Naive thymus-derived CD4-positive, alpha-beta T cell (primary cell): ENCODE measurements at places on chromosomes 6 and 20. TPM values are rescaled to one million over a fixed set of nuclear protein-coding genes. Genes with fewer than 3 reads are reported as not detected.

DNA sequence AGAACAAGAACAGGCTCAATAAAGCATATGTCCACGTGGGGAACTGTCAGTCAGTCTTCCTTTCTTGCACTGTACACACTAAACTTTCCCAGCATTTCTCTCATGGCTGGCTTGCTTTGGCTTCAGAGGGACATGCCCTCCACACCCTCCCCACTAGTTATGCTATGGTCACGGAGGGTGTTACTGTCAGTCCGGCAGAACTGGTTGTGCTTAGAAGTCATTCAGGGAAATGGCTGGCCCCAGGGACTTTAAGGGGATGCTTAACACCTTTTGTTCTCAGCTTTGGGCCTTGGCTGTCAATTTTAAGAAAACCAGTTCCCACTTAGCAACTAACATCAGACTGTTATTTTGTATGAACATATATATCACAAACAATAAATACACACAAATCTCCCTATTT lies 55.1 kb downstream of the ELOVL5 start:
- no peaks in the 10 kb centered on the region for H3K36me3 ChIP-seq
- no peak for DNase-seq
- H3K4me1 ChIP-seq = peaks cover 38% of the 10 kb centered on the region
- no peaks in the 10 kb centered on the region for H3K27me3 ChIP-seq

GRCh38 chr6:7154341-7155139 lies 46.8 kb downstream of the RREB1 start:
- DNase-seq = no peak
- H3K36me3 ChIP-seq = no peaks in the 10 kb centered on the region
- no peaks in the 10 kb centered on the region for H3K27me3 ChIP-seq
- no peak overlapping the region for H3K4me3 ChIP-seq
- H3K27ac ChIP-seq = peak overlapping the region; percentile 35
- peaks cover 33% of the 10 kb centered on the region for H3K4me1 ChIP-seq

DNA sequence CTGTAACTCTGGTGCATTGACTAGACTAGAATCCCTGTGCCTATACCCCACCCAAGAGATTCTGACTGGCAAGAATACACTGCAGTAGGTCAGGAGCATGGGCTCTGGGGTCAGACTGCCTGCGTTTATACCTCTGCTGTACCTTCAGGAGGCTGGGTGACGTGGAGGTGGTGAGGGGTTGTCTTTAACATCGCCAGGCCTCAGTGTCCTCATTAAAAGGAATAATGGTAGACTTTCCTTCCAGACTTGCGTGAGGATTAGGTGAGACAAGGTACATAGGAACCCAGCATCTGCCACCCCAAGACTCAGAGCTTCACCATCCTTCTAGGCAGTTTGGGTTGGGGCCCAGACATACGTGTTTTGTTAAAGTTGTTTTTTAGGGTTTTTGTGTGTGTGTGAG lies 44.3 kb downstream of the TM9SF4 start:
- peaks cover 73% of the 10 kb centered on the region for H3K36me3 ChIP-seq
- H3K27me3 ChIP-seq = no peaks in the 10 kb centered on the region
- no peak overlapping the region for H3K27ac ChIP-seq
- H3K4me1 ChIP-seq = no peaks in the 10 kb centered on the region

DNA sequence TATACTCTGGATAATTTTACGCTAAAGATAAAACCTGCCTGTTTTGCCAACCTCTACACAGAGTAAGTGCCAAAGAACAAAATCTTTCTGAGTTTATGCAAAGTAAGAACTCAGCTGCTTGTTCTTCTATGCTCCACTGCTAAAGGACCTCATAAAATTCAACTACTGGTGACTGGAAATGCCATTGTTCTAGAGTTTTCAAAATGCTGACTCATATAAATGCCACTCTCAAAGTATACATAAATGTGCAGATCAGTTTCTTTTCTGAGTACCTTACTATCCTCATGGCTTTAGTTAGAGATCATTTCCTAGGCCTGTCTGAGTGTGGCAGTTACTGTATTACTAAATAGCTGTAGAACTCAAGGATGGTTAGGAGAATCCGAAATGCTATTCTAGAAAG lies 45.6 kb downstream of the LYRM4 start:
- no peak overlapping the region for H3K27ac ChIP-seq
- H3K4me1 ChIP-seq = no peaks in the 10 kb centered on the region
- H3K4me3 ChIP-seq = no peak overlapping the region
- H3K36me3 ChIP-seq = no peaks in the 10 kb centered on the region

- H3K4me1 ChIP-seq = no peaks in the 10 kb centered on the region
- DNase-seq = peak; percentile 32
- no peaks in the 10 kb centered on the region for H3K27me3 ChIP-seq
- no peak within 1 kb of the TSS for H3K4me3 ChIP-seq
These were observed at the start of gene PTK7 for GRCh38 chr6:43075670-43076463. TSS of gene PTK7 (plus strand) at chr6:43076314. CDS start at chr6:43076489, 175 bp downstream.

UNC93A gene
- total RNA-seq = not detected

- H3K36me3 ChIP-seq = no peaks in the 10 kb centered on the region
- no peak overlapping the region for H3K27ac ChIP-seq
- no peaks in the 10 kb centered on the region for H3K27me3 ChIP-seq
- no peak for DNase-seq
- no peak overlapping the region for H3K4me3 ChIP-seq
These were observed 111.5 kb downstream of the SESN1 start for GRCh38 chr6:108983151-108983550.

DNA sequence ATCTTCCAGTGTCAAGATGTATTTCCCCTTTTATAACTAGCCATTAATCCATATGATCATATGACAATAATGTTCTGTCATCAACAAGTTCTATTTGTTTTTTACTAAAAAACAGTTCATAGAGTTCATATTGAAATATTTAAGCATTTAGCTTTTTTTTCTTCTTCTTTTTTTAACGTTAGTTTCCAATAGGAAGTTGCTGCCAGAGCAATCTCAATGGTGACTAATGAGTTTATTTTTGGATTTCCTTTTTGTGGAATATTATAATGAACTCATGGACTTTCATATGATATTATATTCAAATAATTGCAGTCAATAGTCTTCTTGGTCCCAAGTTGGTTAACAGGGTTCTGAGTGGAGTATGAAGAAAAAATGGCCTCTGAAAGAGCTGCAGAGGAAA lies 343.3 kb downstream of the BCKDHB start:
- H3K27me3 ChIP-seq = no peaks in the 10 kb centered on the region
- H3K4me1 ChIP-seq = no peaks in the 10 kb centered on the region
- no peak for DNase-seq
- no peaks in the 10 kb centered on the region for H3K36me3 ChIP-seq
- H3K4me3 ChIP-seq = no peak overlapping the region

HDGFL1 gene
- total RNA-seq = not detected

DNA sequence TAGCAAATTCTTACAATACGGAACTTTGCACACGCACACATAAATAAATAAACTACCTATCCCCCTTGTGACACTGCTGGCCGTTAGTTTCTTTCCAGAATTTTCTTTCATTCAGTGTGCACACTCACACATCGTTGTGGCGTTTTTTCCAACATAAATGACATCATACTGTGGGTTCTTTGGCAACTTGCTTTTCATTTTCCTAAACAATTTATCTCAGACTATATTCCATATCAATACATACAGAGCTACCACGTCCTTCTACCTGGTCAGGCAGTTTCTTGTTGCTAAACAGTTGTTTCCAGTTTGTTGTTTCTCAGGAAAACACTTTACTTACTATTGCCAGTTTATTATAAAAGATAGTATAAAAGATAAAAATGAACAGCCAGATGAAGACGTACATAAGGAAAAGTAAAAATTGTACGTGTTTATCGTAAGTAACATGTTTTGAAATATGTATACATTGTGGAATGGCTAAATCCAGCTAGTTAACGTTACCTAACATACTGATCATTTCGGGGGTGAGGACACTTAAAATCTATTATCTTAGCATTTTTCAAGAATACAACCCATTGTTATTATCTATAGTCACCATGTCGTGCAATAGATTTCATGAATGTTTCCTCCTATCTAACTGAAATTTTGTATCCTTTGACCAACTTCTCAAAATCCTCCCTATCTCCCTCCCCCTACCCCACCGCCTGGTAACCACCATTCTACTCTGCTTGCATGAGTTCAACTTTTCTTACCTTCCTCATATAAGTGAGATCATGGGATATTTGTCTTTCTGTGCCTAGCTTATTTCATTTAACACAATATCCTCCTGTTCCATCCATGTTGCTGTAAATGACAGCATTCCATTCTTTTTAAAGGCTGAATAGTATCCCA lies 1.2 kb upstream of the TP53RK start:
- peak overlapping the region; percentile 90 for H3K27ac ChIP-seq
- no peaks in the 10 kb centered on the region for H3K36me3 ChIP-seq
- no peaks in the 10 kb centered on the region for H3K27me3 ChIP-seq
- DNase-seq = no peak

RSPH9 gene
- not detected for total RNA-seq

- no peak overlapping the region for H3K4me3 ChIP-seq
- H3K36me3 ChIP-seq = no peaks in the 10 kb centered on the region
- H3K27ac ChIP-seq = no peak overlapping the region
These were observed 125.4 kb downstream of the DST start for GRCh38 chr6:56517155-56517745.

- DNase-seq = no peak
- no peak overlapping the region for H3K27ac ChIP-seq
- no peak overlapping the region for H3K4me3 ChIP-seq
- H3K4me1 ChIP-seq = no peaks in the 10 kb centered on the region
These were observed 70.1 kb downstream of the BCAS1 start for GRCh38 chr20:54000262-54000661.
